ENCODE measurements at places on chromosomes 7 and 10.

DNA sequence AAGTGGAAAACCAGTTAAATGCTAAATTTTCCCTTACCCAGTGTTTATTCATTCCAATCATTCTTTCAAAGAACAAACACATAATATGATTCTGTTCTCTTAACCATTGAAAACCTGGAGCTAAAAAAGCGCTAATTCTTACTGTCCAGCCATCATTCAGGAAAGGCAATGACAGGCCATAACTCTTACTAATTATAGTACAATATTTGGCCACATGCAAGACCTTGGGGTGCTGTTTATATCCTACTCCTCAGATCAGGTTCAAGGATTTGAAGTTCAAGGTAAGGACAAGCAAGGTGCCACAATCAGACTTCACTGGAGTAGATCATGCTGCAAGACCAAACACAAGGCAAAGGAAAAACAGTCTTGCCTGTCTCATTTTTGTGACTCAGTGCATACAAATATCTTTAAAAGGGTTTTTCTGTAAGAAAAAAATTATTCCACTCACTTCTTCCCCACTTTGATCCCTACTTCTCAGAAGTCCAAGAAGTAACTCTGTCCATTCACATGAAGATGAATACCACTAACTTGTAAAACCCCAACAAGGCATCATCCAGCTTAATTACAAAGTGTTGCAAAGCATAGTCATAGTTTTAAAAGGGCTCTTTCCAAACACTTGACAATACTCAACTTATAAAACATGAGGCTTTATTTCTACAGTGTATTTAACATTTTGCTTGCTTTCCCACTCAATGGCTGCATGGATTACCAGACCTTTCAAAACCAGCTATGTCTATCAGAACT, 153.0 kb downstream of the DOCK4 start:
- no peak for DNase-seq

DNA sequence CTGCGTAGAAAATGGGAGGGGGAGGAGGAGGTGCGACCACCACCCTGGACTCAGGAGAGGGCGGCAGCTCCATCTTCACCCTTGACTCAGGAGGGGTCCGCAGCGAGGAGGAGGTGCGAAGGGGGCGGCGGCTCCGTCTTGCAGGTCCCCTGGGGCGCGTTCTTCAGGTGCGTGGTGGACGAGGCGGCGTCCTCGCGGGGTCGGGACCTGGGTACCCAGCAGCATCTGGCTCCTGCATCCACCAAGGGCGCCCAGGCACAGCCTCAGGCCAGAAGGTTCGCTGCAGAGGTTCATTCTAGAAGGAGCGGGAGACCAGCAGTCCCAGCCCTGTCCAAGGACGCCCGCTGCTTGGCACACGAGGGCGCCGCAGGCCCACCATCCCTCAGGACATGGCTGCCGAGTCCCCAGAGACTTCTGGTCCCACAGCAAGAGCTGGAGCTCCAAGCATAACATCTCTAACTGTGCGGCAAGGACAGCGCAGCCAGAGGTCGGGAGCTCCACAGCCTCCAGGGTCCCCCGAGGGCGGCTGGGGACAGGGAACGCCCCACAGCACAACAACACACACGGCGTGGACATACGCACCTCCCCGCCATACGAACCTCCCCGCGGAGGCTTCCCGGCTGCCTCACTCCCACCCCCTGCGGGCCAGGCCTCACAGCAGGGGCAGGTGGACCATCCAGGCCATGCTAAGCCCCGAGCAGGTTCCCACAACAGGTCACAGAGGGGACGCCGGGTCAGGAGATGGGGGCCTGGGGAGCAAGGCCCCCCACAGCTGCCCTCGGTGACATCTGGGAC, 16.8 kb upstream of the DPYSL4 start:
- DNase-seq, result no peak

DNA sequence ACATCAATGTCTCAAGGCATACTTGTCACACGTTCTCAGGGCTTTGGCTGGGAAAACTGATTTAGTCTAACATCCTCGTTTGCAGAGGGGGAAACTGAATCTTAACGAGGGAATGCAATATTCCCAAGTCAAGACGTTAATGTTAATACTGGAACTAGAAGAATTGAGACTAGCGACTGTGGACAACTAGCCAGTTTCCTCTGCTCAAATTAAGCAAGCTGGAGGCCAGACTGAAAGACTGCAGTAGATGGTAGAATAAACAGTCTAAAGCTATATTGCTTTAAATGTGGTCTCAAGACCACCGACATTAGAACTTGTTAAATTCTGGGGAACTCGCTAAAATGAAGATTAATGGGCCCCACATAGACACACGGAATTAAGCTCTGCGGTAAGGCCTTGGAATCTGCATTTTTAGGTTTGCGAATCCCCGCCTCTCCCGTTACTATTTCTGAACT, 639 bp upstream of the TFAM start:
- no peak for DNase-seq

DNA sequence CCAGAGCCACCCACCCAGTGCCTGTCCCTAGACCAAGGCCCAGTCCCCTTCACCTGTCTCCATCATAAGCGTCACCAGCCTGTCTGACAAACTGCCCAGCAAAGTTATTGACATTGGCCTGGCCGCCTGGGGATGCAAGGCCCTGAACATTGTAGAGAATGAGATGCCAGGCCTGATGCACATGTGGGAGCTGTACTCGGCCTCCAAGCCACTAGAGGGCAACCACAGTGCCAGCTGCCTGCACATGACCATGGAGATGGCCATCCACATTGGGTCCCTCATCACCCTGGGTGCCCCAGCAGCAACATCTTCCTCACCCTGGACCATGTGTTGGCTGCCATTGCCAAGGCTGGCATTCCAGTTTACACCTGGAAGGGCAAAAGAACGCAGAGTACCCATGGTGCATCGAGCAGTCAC, 63.7 kb upstream of the ANTXRL start:
- no peak for DNase-seq

- no peak for DNase-seq
These were observed 52.5 kb upstream of the NKX6-2 start for GRCh38 chr10:132838346-132838970.

DNA sequence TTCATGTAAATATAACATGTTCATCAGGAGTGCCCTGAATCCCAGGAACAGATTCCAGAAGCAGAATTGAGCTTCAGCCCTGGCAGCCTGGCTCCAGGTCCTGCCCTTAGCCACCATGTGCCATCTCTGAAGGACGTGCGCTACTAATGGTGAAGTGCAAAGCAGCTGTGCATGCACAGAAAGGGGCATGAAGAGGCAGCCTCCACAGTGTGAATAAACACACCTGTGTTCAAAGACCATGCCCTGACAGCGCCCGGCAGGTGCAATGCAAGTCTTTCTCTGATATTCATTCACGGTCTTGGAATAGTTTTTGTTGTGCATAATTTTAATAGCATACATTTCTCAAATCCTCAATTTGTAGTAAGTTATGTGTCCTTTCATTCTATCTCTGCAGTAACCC, 250.4 kb upstream of the TCERG1L start:
- no peak for DNase-seq

DNA sequence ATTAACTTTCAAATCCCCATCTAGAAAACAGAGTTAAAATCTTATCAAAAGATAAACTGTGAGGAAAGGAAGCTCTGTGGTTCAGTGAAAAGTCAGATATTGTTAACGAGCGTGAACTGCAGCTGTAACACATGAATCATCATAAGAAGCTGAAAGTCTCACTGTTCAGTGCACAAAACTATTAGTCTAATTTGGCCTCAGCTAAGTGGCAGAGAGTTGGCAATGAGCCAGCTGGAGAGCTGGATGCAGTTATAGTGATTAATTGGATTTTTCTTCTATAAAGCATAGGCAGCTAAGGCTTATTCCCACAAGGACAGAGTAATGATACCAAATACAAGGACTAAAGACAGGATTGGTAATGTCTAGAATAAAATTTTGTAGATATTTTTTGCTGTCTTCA, 101.1 kb upstream of the ABCB5 start:
- DNase-seq, result no peak

GRCh38 chr7:85055196-85055595, 131.7 kb downstream of the SEMA3D start:
- DNase-seq, result no peak

DNA sequence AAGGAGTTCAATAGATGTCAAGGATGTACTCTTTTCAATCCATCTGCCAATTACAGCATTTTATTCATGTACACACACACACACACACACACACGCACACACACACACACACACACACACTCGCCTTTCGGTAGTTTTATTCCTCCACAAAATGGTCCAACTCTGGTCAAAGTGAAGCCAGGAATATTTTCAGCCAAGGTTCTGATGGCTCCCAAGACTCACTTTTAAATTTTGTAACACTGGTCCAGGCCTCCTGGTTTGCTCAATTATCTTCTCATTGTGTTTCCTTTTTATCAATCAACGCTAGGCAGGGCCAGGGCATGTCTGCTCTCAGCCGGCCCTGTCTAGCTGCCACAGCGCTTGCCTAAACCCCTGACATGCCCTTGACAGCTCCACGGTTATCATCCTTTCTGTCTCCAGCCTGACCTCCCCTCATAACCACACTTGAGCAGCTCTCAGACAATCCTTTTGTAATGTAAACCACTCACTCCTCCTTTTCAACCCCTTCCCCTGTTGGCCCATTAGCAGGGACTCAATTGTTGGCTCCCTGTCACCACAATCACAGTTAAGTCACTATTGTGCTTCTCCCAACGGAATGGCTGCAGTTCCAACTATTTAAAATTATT, 115.1 kb downstream of the ICA1 start:
- no peak for DNase-seq

DNA sequence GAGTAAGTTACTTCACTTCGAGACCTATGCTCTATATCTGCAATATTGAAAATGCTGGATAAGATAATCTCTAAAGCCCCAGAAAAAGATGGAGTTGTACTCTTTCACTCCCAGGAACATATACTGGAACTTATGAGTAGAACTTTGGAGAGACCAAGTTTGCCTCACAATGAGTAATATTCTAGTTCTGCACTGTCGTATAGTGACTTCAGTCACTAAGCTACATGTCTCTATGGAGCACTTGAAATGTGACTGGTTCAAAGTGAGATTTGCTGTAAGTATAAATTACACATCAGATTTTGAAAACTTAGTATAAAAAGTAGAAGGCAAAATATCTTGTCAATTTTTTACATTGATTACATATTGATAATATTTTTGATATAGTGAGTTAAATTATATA, 116.4 kb downstream of the PTEN start:
- no peak for DNase-seq

DNA sequence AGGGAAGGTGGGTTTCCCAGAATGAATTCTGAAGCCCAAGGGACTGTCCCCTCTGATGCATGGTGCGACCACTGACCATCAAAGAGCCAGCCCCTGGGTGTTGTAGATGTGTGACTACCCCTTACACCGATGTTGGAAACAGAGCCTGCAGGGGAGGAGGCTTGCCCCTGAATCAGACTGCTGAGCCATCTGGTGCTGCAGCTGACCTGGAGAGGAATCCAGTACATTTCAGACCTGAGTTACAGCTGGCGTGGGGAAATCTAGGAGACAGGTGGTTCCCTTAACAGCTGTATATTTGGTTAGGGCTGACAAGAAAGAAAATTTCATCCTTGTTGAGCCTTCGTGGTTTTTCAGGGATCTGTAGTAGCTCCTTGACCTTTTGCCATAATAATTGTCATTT, 195.5 kb downstream of the CELF2 start:
- DNase-seq, result no peak

DNA sequence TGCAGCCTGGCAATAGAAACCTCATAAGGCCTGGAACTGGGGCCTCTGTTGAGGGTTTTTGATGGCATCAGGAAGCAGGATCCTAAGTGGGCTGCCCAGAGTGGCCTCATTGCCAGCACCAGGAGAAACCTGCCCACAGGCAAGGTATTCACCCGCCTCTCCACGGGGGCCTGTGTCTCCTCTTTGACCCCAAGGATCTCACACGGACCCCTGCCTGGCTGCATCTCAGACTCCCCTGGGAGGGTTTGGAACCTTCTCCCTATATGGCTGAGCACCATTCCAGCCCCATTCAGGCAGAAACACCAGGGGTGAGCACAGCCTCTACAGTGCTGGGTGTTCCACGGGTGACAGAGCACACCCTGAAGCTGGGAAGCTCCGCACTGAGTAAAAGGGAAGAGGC, 14.6 kb upstream of the C10orf71 start:
- DNase-seq, result no peak

GRCh38 chr7:55179931-55180682, 161.3 kb downstream of the EGFR start:
- DNase-seq, result no peak

DNA sequence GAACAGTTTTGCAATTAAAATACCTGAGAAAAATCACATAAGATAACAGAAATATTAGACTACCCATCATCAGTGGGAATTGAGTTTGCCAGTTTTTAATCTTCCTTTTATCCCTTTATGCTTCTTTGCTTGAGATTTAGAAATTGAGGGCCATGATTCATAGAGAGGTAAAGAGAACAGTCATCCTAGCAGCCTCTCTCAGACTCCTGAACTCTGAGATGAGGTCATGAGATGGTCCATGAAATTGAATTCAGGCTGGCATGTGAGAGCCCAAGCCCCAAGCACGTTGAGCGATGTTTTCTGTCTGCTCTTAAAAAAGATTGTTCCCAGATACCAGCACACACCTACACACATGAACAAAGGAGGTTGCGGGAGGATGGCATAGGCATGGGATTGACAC, 91.1 kb downstream of the CREB5 start:
- no peak for DNase-seq

DNA sequence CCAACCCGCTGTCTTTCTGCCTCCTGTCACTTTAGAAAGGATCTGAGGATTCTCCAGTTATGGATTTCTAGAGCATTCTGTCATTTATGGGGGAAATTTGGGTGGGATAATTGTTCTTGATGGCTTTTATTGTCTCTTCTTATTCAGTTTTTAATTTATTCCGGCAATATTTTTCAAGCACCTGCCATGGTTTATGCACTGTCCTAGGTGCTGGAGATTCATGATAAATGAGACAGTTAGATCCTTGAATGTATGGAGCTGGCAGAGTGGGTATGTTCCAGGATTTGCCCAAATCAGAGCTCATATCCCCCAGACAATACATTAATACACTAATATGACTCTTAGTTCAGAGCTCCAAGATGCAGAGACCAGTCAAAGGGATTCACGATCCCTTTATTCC, 146.8 kb upstream of the PRKCQ start:
- DNase-seq, result no peak

DNA sequence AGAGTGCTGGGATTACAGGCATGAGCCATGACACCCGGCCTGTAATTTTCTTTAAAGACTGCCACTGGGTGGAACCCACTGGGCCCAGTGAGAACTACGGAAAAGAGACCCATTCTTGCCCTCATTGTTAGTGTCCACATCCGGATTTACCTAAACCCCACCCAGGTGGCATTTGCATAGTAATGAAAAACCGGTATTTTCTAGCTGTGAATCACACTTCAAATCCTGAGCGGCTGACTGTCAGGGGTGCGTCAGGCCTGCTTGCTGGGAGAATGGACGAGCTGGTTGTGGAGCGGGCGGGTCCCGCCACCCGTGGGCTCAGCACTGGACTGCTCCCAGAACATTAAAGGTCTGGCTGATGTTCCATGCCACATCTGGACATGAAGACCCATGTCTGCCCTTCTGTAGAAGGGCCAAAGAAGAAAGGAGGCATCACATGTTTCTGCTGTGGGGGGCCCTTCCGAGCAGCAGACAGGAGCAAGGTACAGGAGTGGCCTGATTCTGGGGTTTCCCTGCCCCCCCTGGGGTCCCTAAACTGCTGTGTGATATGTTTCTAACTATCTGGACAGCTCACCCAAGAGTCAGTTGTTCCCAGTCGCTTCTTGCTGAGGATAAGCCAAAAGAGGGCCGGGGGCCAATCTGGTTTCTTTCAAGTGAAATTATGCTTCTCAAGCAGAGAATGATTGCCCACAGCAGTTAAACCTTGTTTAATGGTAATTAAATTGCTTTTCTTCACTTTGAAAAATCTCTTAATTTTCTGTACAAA, 46.4 kb downstream of the KIAA1217 start:
- no peak for DNase-seq
